Caudate nucleus (tissue), 63 donors: ENCODE measurements at places on chromosomes 1 and 21.

- DNase-seq = no peak
Measured at GRCh38 chr1:44827197-44828002, 15.7 kb downstream of the PTCH2 start.

DNA sequence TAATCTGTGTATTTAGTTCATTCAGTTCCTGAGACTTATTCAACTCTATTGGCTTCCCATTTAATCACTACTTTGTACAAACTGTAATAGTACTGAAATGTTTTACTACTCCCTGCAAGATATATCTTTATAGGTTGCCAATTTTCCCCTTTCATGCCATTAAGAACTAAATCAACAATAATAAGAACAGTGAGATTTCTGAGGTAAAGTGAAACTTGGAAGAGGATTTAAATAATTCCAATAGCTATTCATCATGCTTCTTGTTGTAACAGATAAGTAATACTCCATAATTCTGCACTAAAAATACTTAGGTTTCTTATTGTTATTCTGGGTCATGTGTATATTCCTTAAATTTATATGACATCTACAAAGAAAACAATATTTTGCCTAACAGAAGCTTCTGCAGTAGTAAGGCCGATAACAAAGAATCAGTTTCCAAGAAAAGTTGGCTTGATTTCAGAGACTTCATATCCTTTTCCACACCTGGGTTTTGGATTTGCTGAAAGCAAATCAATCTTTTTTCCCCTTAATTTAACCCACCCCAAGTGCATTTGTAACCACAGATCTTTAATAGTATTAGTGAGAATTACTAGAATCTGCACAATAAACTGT, 258.3 kb downstream of the FAF1 start:
- DNase-seq = no peak

GRCh38 chr1:31560394-31560793, 15.9 kb upstream of the TINAGL1 start:
- DNase-seq = no peak

DNA sequence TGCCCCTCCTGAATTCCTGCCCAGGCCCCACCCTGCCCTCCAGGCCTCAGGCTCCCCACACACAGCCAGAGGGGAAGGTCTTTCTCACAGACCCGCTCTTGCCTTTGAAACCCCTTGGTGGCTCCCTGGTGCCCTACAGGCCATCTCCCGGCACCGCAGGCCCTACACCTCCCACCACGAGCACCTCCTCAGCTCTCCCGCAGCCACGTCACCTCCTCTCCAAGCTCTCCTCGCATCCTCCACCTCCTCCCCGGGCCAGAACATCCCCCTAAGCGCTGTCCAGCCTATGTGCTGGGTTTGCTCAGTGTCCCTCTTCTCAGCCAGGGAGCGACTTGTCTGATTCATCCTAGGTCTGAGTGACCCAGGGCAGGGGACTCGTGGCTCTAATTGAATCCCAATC, 66.4 kb downstream of the DMRTB1 start:
- DNase-seq = no peak

GRCh38 chr1:226033582-226033981, 28.9 kb upstream of the H3-3A start:
- no peak for DNase-seq
